Esophagus squamous epithelium (tissue), 5 donors: ENCODE measurements at places on chromosomes 5 and 9.

DNA sequence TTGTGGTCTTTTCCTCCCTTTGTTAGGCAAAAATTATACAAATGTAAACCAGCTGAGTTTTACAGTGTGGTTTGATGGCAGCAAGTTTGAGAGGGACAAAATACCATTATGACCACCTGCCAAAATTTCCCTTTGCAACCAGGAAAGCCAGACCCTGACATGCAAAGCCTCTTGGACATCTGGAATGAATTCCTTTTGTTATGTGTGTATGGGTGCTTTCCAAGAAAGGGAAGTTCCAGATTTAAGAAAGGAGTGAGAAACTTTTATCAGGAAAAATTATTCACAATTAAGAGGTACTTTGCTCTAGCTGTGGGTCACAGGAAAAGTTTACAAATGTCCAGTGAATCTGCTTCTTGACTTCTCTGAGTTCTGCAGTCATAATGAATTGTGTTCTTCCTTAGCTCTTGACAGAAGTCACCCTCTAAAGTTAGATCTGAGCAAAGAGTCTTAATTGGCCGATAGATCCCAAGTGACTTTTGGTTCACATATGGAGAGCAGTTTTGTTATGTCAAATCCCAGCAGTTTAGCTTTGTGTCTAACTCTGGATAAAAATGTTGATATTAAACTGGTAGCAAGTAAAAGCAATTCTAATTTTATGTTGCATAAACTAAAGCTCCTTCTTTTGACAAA lies 295.9 kb upstream of the ZNF608 start:
- DNase-seq: no peak

DNA sequence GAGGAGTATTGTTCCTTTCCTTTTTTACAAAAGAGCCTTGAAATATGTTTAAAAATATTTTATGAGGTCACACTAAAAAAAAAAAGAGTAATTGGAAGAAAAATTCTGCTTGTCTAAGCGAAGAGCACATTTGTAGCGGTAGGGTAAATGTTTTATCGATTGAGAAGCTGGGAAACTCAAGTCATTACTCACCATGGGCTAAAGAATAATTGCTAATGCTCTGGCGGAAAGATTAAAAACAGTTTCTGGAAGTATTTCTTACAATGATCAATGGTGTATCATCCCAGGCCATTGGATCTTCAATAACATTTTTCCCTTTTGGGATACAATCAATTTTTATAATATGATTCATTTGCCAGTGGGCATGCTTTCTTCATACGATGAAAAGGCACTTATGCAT lies 450.0 kb downstream of the RASEF start:
- DNase-seq: no peak

- DNase-seq: no peak
These were observed 83.4 kb upstream of the SMIM23 start for GRCh38 chr5:171702135-171702770.

DNA sequence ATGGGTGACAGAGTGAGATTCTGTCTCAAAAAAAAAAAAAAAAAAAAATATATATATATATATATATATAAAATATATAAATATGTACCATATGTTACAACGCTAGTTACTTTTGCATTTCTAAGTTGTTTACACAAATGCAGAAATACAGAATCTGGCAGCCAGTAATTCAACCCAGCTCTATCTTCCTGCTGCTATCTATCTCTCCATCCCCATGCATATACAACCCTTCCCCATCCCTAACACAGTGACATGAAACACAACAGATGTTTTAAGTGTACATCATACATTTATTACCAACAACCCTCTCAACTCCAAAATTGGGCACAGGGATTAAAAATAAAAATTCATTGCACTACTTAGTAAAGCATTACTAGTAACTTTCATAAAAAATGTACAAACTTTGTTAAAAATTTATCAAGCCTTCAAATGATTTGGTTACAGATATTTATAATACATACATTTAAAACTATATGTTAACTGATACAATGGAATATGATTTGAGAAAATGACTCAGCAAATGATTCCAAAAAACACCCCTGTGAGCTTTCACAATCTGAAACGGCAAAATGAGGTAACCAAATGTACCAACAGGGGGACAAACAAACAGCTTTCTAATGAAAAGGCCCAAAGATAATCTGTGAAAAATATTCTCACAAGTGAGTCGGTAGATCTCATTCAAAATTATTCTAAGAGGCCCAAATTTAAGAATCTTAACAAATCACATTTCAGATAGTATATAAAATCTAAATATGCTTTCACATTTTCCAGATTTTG lies 63.8 kb downstream of the RNF38 start:
- DNase-seq: no peak

DNA sequence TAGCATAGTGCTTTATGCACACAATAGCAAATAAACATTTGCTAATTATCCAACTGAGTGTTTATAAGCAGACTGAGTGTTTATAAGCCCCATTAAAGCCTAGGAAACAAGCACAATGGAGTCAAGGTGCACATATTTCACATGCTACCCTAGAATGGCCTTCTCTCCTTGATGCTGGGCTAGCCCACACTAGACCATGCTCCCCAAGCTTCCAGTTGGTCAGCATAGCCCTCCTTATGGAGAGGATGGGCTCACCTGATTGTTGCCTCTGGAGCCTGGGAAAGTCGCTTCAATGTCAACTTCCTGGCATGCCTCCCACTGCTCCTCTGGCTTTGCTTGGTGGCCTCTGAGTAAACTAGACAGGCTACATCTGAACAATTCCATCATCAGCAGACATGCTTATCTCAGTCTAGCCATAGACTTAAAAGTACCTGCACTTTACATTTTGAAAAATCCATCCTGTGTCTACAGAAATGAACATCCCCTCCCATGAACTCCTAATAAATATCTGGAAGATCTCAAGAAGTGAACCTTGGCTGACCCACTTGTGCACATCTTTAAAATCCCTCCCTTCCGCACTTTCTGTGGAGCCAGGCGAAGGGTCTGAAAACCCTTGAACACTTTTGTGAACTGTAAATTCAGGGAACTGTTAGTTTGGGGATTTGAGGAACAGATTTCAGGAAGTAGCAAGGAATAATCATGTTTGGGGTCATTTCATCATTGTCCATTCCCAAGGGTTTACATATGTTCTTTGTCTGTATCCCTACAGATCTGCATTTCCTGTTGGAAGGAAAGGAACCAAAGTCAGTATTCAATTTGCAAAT lies 486.6 kb downstream of the ARHGEF28 start:
- DNase-seq: no peak

DNA sequence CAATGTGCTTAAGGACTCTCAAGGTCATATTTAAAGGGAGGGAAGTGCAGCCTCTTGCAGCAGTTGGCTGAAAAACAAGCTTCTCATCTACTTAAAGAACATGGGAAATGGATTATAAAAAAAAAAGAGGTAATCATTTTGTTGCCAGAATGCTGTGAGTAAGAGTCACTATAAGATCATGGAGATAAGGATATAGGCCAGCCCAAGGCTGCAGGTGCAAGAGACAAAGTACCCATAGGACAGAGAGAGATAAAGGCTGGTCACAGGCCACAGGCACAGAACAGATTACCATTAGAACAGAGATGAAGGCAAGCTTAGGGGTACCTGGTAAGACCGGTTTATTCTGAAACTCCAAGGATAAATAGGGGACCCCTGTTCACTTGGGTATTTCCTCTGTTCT lies 70.5 kb downstream of the CDKN2A start:
- no peak for DNase-seq

- no peak for DNase-seq
These were observed 34.6 kb downstream of the C5orf15 start for GRCh38 chr5:133933670-133934295.

- no peak for DNase-seq
These were observed 105.5 kb upstream of the SIMC1 start for GRCh38 chr5:176132471-176133288.
